HAP-1 (cell line): ENCODE measurements at places on chromosomes 3 and 15.

GRCh38 chr15:35047996-35048395 is 37.1 kb downstream of the NANOGP8 start:
- DNase-seq: no peak

DNA sequence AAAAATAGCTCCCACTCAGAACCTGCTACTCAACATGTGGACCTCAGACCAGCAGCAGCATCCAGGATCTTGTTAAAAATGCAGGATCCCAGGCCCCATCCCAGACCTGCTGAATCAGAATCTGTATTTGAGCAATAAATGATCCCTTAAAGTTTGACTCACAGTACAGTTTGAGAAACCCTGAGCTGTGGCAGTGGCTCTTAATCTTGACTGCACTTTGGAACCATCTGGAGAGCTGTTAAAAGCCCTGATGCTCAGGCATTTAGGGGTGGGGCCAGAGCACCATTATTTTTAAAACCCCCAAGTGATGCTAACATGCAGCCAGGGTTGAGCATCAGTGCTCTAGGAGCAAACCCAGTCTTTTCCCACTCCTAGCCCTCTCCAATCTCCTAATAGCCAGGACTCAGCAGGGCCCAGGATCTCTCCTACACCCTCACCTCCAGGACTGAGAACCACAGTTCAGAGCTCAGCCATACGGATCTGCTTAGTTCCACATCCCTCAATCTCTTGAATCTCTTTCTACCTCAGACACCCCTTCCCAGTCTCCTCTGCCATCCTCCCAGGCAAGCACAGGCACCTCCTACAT is 10.2 kb downstream of the RFTN1 start:
- no peak for DNase-seq

DNA sequence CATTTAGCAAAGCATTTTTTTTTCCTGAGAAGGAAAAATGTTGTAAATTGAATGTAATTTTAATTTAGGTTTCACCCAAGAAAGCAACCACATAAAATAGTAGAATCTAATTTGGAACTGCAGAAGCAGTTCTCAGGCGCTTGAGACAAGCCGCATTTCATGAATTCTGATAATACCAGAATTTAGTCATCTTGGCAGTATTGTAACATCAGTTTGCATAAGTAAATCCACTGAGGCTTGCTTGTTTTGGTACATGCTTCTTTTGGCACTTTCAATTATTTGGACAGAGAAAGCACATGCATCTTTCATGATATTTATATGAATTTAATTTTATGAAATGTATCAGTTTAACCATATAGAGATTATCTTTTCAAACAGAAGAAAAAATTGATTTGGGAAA is 389.7 kb upstream of the ROBO1 start:
- DNase-seq: no peak

GRCh38 chr15:28260722-28261121 is 61.3 kb downstream of the HERC2 start:
- DNase-seq: no peak

- DNase-seq: no peak
These were observed 193.7 kb downstream of the WDR72 start for GRCh38 chr15:53565721-53566120.

DNA sequence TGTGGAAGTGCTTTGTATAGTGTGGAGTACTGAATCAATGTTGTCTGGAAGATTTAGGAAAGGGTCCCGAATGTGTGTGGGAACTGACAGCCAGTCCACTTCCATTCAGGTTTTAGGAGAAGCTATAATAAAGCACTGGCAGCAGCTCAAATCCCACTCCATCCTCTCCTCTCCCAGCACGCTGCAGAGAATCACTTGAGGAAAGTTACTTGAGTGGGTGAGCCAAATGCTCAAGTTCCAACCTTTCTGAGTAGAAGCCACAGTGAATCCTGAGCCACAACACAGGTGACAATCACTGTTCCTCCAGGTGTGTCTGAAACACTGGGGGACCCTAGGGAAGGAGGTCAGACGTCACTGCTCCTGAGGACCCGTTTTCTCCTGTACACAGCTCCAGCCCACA is 106.5 kb downstream of the TIGIT start:
- no peak for DNase-seq

- DNase-seq: no peak
These were observed 13.0 kb downstream of the CPA3 start for GRCh38 chr3:148878095-148878494.

GRCh38 chr15:90413411-90414379 is 25.7 kb downstream of the IQGAP1 start:
- no peak for DNase-seq

GRCh38 chr3:171135549-171135948 is 109.0 kb upstream of the SLC2A2 start:
- DNase-seq: no peak

GRCh38 chr3:55352668-55353067 is 134.4 kb downstream of the WNT5A start:
- no peak for DNase-seq

DNA sequence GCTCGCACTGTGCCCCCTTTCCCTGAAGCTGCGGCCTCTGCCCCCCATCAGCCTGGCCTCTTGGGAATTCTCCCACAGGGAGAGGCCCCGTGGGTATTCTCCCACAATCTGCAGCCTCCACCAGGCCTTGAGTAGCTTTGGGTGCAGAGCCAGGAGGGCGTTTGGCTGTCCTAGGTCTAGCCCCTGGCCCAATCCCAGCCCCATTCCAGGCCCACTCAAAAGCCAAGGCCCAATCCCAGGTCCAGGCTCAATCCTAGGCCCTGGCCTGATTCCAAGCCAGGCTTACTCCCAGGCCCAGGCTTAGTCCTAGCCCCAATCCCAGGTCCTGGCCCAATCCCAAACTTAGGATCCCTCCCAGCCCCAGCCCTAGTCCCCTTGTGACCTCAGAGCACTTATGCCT is 59.8 kb downstream of the CHCHD4 start:
- no peak for DNase-seq

DNA sequence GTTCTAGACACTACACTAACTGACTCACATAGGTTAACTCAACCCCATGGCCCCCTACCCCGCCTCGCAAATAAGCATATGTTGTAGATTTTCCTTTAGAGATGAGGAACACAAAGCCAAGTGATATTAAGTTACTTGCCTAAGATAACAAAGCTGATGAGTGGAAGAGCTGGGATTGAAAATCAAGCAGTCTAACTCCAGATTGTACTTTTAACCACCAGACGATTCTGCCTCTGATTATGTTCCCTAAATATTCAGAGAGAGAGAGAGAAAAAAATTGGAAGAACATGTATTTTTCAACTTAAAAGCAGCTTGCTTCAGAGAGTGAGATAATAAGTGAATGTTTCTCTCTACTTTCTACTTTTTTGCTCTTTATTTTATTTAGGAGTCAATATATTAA is 66.9 kb upstream of the THBS1 start:
- DNase-seq: no peak

- no peak for DNase-seq
These were observed 73.1 kb upstream of the UMPS start for GRCh38 chr3:124657138-124657537.

DNA sequence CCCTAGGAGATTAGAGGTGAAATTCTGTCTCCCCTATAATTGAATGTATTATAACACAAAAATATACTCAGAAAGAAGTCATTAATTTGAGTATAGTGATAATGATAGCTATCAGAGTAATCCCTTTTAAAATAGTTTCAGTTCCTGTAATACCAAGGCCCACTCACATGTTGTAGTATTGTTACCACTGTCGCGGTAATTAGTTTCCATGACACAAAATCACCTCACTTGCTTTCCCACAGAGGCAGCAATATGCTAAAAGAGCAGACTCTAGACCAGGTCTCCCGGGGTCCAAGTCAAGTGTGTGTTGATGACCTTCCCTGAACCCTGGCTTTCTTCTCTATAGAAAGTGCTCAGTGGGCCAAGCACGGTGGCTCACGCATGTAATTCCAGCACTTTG is 39.5 kb upstream of the NSMCE3 start:
- DNase-seq: no peak
